ENCODE measurements at places on chromosomes 2 and 18.

DNA sequence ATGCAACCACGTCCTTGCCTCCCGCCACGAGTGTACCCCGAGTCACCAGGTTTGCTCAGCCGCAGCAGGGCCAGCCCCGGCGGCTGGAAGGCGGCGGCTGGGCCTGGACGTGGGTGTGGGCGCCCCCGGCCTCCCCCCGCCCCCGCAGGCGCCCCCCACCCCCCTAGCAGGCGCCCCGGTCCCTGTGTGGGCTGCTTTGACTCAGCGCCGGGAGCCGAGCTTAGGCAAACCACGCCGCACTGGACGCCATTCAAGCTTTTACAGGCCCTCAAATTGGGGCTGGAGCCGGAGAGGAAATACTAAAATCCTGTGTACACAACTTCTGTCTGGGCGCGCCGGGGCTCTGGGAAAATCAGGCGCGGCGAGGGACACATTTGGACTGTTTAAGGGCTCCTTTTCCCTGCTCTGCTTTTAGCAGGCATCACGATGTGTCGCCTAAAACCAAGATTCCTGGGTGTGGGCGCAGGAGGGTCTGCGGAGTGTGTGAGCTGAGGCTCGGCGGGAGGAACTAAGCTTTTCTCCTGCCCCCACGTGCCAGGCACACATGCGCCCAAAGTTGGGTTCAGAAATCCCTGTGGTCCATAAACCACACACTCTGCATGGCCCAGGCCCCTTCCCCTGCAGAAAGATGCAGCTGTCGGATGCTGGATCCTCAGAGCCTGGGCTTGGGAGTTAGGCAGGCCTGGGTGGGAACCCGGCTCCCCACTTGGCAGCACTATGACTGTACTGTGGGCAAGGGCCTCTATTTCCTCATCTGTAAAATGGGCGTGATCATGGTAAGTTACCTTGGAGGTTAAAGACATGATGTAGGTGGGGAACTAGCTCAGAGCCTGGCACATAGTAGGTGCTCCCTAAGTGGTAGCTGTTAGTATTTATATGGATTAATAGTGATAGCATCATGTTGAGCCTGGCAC, 57.6 kb downstream of the ATOH8 start:
- no peak for DNase-seq

GRCh38 chr2:74242354-74243071, 44.1 kb downstream of the MTHFD2 start:
- DNase-seq: no peak

DNA sequence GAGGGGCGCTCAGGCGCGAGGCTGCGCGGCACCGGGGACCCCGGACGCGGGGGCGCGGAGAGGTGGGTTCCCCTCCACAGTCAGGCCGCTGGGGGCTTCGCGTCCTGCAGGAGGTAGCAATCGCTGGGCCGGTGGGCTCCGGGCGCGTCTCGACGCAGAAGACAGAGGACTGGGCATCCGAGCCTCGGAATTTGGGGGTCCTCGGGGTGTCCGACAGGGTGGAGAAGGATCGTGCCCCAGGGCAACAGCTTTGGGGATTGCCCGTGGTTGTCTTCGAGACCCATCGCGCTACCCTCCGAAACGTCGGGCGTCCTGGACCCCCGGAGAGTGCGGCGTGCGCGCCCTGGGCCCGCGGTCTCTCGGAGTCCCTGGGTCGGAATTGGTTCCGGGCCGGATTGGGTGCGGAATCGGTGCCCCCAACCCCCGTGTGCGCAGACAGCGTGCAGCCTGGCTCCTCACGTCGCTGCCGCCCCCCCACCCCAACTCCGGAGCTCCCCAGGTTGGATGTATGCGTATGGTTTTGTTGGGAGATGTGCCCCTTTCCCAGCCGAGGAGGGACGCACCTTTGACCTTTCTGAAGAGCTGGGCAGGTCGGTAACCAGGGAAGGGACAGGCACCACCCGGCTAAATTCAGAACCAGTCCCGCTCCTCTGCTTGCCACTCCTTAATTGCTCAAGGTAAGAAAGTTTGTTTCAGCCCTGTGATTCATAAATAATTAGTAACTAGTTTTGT, 750 bp downstream of the NPAS2 start:
- no peak for DNase-seq

GRCh38 chr2:212990697-212991096, 160.7 kb downstream of the IKZF2 start:
- no peak for DNase-seq

- DNase-seq: no peak
These were observed 176.4 kb downstream of the SETBP1 start for GRCh38 chr18:44857081-44857480.

GRCh38 chr2:46847185-46847710, 68.4 kb downstream of the MCFD2 start:
- no peak for DNase-seq

DNA sequence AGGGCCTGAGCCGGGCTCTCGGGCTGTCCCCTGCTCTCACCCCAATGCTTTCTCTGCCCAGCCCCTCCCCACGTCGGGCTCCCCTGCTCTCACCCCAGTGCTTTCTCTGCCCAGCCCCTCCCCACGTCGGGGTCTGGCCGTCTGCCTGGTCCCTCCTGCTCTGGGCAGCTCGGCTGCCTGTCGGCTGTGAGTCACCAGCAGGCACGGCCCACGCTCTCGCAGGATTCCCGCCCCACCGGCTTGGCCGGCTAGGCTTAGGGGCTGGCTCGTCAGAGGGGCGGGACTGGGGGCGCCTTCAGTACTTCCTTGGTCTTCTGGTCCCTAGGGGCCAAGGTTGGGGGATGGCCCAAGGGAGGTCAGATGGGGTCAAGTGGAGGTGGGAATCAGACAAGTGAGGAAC, 3.3 kb downstream of the BOK start:
- DNase-seq: no peak

DNA sequence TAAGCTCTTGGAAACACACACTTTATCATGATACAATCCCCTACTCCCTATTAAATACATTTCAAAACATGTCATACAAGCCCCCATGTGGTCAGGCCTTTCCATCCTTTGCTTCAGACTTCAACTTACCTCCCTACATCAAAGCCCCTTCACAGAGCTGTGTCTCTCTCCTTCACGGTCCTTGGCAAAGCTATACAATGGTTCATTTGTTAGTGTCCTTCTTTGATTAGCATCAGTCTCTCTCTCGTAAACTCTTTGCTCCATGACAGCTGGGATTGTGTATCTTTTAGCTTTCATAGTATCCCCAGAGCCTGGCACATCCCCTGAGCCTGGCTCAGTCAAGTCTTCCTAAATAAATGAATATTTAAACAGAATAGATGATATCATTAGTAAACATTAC, 25.6 kb upstream of the INSIG2 start:
- DNase-seq: no peak

GRCh38 chr2:231063347-231063746, 6.7 kb downstream of the PSMD1 start:
- no peak for DNase-seq

- no peak for DNase-seq
These were observed 11.3 kb downstream of the ABHD3 start for GRCh38 chr18:21693322-21693721.

DNA sequence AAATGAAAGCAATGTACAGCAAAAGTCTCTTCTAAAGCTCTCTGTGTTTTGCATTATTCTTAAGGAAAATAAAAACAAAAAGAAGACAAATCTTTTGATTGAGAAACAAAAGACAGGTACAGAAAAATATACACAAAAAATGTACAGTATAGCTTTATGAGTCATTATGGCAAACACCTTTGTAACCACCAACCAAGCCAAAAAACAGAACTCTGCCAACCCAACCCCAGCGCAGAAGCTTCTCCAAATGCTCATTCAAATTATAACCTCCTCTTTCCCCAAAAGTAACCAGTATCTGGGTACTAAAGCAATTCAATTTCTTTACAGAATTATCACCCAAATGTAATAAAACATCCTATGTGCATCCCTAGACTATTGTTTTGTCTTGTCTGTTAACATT, 255.9 kb upstream of the STON1 start:
- DNase-seq: no peak

DNA sequence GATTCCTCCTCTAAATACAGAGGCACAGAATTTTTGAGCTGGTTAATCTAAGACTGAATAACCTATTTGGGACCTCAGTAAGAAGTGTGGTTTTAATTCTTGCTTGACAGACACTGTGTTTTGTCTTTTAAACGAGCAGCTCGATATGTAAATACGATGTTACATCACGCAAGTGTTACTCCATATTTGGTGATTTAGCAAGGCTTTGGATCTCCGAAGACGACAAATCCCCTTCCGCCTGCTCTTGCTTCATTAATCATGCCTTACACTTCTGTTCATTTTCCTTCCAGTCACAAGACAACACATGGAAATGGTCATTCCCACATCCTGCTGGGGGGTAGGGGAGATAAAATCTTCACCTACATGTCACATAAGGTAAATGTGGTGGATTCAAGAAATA, 9.4 kb downstream of the BCL11A start:
- no peak for DNase-seq

GRCh38 chr18:56711708-56712445, 60.7 kb downstream of the WDR7 start:
- DNase-seq: no peak

DNA sequence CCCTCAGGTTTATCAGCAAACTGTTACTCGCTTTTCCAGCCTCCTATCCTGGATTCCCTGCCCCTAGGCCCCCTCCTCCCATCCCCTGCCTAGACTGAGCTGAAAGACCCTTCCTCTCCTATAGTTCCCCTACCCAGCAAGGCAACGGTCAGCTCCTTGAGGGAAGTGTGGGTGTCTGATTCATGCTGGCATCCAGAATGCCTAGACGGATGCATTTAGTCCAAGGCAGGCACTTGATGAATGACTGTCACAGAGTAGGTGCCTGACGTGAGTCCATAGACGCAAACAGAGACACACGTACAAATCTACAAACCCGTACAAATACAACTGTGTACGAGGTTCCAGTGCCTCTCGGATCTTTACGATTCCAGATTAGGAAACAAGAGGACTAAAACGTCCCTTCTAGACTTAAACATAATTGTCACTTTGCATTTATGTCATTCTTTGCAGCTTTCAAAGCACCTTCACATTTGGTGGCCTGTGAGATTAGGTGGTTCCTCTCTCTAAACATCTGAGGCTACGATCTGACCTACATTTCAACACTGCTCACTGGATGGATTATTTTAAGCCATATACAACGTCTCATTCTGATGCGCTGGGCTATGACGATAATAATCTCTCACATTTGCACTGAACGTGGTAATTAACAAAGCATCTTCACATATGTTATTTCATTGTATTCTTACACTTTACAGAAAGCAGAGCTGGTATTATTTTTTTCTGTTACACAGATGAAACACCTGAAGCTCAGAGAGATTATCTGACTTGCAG, 36.7 kb downstream of the DNMT3A start:
- DNase-seq: no peak

GRCh38 chr18:14919666-14920065, 171.7 kb downstream of the ANKRD30B start:
- no peak for DNase-seq

DNA sequence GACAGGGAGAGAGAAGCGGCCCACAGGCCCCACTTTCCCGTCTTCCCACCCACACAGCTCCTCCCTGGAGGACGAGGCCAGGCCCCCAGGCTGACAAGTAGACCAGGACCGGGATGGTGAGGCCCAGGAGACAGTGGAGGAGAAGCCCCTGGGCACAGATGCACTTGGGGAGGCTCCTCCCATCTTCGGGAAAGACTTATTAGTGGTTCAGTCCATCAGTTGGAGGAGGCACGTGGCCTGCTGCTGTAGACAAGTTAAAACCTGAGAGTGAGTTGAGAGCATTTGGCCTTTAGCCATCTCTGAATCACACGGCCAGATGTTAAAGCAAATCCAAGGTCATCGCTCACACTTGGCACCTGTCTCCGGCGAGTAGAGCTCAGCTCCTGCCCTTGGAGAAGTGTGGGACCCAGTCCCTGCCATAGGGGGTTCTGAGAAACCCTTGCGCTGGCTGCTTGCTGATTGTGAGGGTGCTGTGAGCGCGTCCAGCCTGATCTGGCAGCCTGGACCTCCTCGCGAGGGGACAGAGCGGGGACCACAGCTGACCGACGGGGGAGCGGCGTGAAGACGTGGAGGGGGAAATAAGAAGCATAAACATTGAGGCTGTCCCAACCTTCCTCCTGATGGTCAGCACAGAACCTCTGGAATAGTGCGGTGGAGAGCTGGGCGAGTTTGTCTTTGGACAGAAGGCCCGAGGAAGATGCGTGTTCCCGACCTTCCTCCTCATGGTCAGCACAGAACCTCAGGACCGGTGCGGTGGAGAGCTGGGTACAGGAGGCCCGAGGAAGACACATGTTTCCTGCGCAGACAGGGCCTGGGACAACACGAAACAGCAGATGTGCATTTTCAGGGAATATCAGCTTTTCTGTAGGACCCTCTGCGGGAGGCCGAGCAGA, 24.7 kb upstream of the ALLC start:
- DNase-seq: no peak

- DNase-seq: peak; percentile 29
These were observed 36.1 kb downstream of the ZNF407 start for GRCh38 chr18:74633652-74634352.

DNA sequence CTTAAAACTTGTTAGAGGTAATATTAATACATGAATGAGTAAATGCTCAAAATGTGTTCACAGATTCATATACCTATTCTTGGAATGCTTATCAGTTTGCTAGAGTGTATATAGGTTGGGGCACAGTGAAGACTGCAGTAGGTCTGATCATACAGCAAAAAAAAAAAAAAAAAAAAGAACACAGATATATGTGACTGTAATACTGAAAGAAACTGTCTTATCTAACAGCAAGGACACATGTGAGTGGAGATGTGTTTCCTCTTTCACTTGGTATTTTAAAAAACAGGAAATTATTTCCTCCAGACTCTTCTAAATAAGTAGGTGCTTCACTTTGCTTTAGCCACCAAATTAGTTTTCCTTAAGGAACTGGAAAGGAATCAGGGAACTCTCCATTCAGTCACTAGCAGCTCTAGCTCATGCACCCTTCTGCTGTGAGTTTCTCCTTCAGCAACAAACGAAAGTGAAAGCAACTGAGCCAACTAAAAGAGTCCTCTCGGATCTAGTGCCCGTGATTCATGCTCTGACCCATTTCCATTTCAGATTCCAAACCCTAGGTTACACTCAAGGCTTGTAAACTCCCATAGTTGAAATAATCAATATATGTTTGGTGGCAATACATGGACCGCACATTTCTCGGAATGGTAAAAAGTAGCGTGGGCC, 98.5 kb downstream of the DSEL start:
- no peak for DNase-seq

- DNase-seq: no peak
These were observed 152.7 kb downstream of the CBLN2 start for GRCh38 chr18:72391427-72391826.

GRCh38 chr18:12321333-12321732, 13.3 kb downstream of the TUBB6 start:
- no peak for DNase-seq
